Fibroblast of pulmonary artery (primary cell): ENCODE measurements at places on chromosomes 11 and 22.
A peak's percentile ranks its signal among the peaks of the same experiment; 100 is the strongest.

DNA sequence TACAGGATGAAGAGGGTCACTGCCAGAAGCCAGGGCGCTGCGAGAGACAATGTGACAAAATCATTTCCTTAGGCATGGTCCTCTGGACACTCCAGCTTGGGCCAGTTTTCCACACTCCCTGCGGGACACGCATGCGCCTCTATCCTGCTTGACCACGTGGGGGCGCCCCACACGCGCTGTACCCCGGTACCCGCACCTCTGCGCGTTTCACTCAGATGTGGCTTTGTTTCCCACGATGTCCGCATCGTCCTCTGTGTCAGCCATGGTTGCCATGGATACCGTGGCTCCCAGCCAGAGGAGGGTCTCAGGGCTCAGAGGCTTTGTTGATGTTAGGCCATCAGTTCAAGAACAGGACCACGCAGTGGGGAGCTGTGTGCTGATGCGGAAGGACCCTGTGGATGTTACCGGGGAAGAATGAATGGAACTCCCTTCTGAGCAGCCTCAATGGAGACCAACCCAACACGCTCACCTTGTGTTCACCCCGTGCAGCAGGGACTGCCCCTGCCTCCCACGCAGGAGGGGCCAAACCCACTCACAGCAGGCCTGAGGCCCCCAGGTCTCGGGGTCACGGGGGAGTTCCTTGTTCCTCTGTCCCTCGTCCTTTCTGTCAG is 101.1 kb upstream of the SLC22A12 start:
- DNase-seq = peak; percentile 43

- no peak for DNase-seq
These were observed 9.9 kb downstream of the MAPK1 start for GRCh38 chr22:21857481-21857914.

DNA sequence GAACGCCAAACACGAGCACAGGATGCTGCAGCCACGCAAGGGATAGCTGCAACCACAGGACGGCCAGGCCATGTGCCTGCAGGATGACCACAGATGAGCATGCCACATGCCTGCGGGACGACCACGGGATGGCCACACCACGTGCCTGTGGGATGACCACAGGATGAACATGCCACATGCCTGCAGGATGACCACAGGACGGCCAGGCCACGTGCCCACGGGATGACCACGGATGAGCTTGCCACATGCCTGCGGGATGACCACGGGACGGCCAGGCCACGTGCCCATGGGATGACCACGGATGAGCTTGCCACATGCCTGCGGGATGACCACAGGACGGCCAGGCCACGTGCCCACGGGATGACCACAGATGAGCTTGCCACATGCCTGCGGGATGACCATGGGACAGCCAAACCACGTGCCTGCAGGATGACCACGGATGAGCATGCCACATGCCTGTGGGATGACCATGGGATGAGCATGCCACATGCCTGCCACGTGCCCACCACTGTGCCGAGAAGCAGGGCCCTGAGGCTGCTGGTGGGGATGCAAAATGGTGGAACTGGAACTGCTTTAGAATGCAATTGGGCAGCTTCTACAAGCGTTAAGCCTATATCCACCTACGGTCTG is 12.8 kb upstream of the MOB2 start:
- no peak for DNase-seq

DNA sequence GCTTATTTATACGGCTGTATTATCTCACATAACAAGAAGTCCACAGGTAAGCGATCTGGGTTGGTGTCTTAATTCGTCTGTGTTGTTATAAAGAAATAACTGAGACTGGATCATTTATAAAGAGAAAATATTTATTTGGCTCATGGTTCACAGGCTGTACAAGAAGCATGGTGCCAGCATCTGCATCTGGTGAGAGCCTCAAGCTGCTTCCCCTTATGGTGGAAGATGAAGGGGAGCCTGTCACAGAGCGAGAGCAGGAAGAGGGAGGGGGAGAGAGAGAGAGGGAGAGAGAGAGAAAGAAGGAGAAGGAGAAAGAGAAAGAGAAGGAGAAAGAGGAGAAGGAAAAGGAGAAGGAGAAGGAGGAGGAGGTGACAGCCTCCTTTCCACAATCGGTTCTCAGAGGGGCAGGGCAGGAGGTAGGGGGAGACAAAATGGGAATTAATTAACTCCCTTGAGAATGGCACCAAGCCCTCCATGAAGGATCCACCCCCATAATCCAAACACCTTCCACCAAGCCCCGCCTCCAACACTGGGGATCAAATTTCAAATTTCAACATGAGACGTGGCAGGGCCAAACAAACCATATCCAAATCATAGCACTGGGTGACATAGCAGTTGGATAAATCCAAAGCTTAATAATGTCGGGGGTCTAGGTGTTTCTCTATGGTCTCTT is 15.0 kb upstream of the TRIM44 start:
- DNase-seq = no peak

GRCh38 chr11:9158898-9159391 is 67.5 kb upstream of the SCUBE2 start:
- peak; percentile 74 for DNase-seq

- DNase-seq = no peak
These were observed 180.6 kb downstream of the TBC1D22A start for GRCh38 chr22:46942799-46943785.

DNA sequence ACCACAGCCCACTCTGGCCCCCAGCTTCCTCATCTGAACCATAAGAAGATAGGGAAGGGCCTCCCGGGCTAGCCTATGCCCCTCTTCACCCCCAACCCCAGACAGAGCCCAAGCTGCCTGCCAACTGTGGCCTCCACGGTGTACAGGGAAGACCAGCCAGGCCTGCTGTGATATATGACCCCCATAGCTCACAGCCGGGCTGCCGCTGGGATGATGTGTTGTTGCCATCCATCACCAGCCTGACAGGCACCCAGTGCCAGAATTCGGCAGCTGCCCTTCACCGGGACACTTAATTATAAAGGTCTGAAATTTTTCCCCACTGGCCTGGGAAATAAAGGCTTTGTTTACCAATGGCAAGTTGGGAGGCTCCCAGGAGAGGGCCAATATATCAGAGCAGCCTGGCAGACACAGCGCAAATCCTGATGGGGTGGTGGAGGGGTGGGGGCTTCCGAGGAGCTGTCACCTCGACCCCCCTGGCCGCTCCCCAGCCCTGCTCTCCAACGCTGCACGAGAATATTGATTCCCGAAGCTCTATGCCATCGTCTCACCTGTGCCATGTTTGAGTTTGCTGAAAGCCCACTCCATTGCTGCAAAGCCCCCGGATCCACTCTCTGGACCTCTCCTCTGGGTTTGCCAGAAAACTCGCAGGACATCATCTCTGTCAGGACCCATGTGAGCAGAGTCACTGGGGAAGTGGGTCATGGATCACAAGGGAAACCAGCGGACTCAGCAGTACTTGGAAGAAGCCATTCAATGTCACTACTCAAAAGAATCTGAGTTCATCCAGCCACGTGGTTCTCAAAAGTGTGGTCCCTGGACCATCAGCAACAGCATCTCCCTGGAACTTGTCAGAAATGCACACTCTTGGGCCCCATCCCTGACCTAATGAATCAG is 296.9 kb downstream of the MN1 start:
- no peak for DNase-seq

- no peak for DNase-seq
These were observed 17.6 kb downstream of the TIMP3 start for GRCh38 chr22:32819120-32819519.

- DNase-seq = no peak
These were observed 60.8 kb upstream of the ADSL start for GRCh38 chr22:40285513-40285912.

DNA sequence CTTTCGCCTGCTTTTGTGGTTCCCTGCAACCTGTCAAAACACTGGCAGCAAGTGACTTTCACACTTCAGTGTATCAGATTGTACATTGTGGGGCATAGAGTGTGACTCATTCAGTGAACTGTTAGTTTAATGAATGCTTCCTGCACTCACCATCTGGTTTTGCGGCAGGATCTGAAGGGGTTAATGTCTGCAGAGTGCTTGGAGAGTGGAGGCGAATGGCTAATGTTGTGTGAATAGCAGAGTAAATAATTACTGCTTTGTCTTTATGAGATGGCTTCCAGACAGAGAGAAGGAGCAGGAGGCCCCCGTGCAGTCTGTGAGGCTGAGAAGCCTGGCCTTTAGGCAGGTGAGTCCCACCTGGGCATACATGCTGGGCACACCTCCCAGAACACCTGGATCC is 454.3 kb upstream of the KIRREL3 start:
- DNase-seq = no peak
